Thoracic aorta (tissue), 2 donors: ENCODE measurements at places on chromosomes 6 and 20.

DNA sequence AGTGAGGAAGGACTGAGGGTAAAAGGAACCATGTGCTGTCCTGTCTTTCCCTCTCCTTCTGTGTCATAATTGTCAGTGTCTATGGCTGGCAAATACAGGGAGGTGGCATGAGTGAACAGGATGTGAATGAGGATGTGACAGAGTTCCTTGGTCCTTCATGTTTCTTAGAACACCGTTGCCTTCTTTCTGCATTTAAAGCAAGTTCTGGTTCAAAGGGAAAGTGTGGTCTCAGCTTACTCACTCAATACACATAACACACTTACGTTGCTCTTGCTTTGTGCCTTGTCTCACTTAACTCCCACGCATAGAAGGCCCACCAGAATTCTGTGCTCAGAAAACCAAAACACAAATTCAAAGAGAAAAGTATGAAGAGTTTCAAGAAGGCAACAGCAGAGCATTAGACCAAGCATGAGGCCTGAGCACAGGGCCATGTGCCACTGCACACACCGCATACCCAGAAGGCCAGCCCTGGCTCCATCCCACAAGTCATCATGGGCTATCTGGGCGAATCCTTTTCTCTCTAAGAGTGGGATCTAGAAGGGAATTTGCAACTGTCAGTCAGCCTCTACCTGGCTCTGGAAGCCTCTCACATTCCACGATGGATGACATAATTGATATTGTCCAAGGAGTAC lies 38.9 kb upstream of the SAYSD1 start:
- no peak overlapping the region for H3K27ac ChIP-seq
- H3K4me3 ChIP-seq = no peak overlapping the region
- no peak for DNase-seq
- no peaks in the 10 kb centered on the region for H3K27me3 ChIP-seq

DNA sequence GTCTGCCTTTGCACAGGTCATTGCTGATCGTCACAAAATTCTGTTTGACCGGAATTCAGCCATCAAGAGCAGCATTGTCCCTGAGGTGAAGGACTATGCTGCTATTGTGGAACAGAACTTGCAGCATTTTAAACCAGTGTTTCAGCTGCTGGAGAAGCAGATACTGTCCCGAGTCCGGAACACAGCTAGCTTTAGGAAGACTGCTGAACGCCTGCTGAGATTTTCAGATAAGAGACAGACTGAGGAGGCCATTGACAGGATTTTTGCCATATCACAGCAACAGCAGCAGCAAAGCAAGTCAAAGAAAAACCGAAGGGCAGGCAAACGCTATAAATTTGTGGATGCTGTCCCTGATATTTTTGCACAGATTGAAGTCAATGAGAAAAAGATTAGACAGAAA lies 24.6 kb upstream of the CALHM6 start:
- H3K27me3 ChIP-seq = no peaks in the 10 kb centered on the region
- no peak for DNase-seq
- peaks cover 14% of the 10 kb centered on the region for H3K4me1 ChIP-seq
- no peak overlapping the region for H3K4me3 ChIP-seq
- H3K27ac ChIP-seq = no peak overlapping the region

- no peaks in the 10 kb centered on the region for H3K36me3 ChIP-seq
- no peaks in the 10 kb centered on the region for H3K4me1 ChIP-seq
- H3K27me3 ChIP-seq = no peaks in the 10 kb centered on the region
- H3K27ac ChIP-seq = no peak overlapping the region
These were observed 137.5 kb downstream of the FOXA2 start for GRCh38 chr20:22446613-22447446.

- DNase-seq = no peak
- H3K4me1 ChIP-seq = peaks cover 51% of the 10 kb centered on the region
- no peaks in the 10 kb centered on the region for H3K27me3 ChIP-seq
These were observed 1.3 kb downstream of the VEGFA start for GRCh38 chr6:43771210-43771857.

GRCh38 chr20:9838035-9838377 lies 870 bp downstream of the PAK5 start:
- no peak for DNase-seq
- no peaks in the 10 kb centered on the region for H3K27me3 ChIP-seq
- H3K4me1 ChIP-seq = peaks cover 4% of the 10 kb centered on the region
- H3K4me3 ChIP-seq = peak overlapping the region; percentile 68

GRCh38 chr20:32226391-32226790 lies 18.7 kb downstream of the POFUT1 start:
- no peak overlapping the region for H3K27ac ChIP-seq
- peaks cover 24% of the 10 kb centered on the region for H3K36me3 ChIP-seq
- H3K27me3 ChIP-seq = no peaks in the 10 kb centered on the region
- no peak for DNase-seq

GRCh38 chr6:35722121-35722761 lies 14.6 kb upstream of the ARMC12 start:
- no peak overlapping the region for H3K4me3 ChIP-seq
- no peaks in the 10 kb centered on the region for H3K36me3 ChIP-seq
- peak overlapping the region; percentile 17 for H3K27ac ChIP-seq

DNA sequence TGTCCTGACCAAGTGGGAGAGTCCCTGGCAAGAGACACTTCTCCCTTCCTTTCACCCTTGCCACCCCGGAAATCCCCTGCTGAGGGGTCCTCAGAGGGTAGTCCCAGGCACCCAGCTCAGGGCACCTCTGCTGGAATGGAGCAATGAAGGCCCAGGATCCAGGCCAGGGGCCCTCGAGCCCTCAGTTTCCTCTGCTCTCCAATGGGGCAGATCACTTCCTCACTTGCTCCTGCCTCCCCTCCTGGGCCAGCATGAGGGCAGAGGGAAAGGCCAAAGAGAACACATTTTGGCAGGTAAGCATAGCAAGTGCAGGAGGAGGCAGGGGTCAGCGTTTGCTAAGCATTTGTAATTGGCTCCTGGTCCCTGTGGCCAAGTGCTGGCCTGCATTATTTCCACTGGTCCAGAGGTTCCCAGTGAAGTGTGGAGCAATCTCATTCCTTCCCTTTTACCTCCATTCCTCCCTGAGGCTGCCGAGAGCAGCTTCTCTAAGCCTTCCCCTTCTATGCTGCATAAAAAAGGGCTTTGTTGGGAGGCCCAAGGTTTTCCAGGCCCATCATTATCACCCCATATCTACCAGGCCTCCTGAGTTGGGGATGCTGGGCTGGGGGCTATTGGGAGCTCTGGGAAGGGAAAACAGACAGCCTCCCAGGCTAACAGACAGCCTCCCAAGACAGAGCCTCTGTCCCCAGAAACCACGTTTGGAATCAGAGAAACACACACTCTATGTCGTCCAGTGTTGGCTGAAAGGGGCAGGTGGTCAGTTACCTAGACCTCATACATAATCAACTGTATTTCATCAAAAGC lies 28.8 kb upstream of the VEGFA start:
- H3K27me3 ChIP-seq = no peaks in the 10 kb centered on the region
- DNase-seq = no peak
- no peak overlapping the region for H3K4me3 ChIP-seq
- no peaks in the 10 kb centered on the region for H3K36me3 ChIP-seq

DNA sequence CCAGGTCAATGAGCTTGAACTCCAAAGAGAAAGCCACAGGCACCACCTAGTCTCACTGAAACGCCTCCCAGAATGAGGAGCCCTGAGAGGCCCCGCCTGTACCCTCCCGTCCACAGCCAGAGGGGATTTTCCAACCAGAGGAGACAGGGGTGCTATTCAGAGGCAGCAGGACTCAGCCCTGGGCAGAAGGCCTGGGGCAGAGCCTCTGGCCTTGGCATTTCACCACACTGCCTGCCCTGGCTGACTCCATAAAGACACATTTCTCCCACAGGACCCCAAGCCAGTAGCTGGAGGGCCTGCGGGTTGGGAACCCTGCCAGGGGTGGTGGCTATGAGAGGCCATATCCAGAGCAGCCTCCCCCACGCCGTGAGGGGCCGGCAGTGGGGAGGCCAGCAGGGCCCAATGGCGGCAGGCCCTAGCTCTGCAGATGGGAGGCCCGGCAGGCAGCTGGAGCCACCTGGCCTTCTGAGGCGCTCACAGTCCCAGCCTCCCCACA lies 159.3 kb downstream of the PREX1 start:
- no peak overlapping the region for H3K4me3 ChIP-seq
- DNase-seq = no peak
- H3K27me3 ChIP-seq = no peaks in the 10 kb centered on the region
- H3K36me3 ChIP-seq = peaks cover 17% of the 10 kb centered on the region

DNA sequence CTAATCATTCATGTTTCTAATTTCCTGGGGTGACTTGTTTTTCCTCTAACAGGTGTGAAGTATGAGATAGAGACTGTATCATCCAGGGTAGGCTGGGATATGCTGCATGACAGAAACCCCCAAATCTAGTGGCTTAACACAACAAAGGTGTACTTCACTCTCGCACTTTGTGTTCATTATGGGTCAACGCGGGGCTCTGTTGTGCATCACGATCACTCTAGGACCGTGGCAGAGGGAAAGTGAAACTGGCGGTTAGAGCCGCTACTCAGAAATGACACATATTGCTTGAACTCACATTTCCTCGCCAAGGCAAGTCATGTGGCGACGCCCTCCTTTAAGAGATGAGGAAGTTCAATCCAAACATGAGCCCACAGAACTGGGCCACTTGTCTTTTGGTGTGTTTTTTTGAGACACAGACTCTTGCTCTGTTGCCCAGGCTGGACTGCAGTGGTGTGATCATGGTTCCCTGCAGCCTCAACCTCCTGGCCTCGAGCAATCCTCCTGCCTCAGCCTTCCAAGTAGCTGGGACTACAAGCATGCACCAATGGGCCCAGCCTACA lies 41.3 kb downstream of the PCNA start:
- peaks cover 9% of the 10 kb centered on the region for H3K4me1 ChIP-seq
- H3K27ac ChIP-seq = no peak overlapping the region
- no peaks in the 10 kb centered on the region for H3K27me3 ChIP-seq
- DNase-seq = peak; percentile 43

DNA sequence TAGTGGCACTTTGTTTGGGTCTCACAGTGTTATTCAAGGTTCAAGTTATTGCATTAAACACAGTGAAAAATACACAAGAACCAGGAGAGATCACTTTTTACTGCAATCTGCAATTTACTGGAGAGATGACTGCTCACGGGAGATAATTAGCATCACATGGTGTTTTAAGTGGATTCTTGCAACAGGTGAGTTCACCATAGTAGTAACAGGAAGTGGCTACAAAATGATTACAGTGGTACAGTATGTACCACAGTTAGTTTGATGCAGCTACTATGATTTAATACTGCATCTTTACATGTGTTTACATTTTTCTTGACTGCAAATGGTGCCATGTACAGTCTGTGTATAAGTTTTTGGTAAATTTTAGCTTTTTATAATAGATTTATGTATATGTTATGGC lies 96.5 kb upstream of the SCP2D1 start:
- no peak overlapping the region for H3K27ac ChIP-seq
- H3K4me3 ChIP-seq = no peak overlapping the region
- DNase-seq = no peak
- no peaks in the 10 kb centered on the region for H3K27me3 ChIP-seq
- H3K4me1 ChIP-seq = no peaks in the 10 kb centered on the region

DNA sequence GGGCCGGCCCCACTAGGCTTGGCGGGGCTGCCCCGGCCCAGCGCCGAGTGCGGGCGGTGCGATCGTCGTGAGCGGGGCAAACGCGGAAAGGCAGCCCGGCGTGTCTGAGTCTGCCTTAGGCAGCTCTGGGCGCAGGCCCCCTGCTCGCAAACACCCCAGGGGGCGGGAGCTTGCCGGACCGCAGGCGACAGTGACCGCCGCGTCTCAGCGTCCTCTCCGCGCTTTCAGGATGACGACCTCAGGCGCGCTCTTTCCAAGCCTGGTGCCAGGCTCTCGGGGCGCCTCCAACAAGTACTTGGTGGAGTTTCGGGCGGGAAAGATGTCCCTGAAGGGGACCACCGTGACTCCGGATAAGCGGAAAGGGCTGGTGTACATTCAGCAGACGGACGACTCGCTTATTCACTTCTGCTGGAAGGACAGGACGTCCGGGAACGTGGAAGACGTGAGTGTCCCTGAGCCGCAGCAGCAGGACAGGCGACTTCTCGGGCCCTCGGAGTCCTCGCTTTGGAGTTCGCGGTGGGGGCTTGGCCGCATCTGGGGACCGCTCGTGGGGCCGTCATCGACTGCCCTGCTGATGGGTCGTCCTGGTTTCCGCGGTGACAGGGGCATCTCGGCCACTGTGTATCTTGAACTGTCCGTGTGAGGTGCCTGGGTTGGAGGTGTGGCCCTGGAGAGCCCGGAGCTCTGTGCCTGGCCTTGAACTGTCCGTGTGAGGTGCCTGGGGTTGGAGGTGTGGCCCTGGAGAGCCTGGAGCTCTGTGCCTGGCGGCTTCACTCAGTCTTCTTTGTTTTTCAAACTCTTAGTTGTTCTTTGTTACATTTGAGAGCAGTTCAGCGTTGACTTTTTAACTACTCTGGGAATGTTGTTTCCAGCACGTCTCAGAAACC lies 786 bp downstream of the ADRM1 start:
- H3K4me1 ChIP-seq = peaks cover 29% of the 10 kb centered on the region
- H3K27me3 ChIP-seq = no peaks in the 10 kb centered on the region
- DNase-seq = no peak
- peaks cover 35% of the 10 kb centered on the region for H3K36me3 ChIP-seq

DNA sequence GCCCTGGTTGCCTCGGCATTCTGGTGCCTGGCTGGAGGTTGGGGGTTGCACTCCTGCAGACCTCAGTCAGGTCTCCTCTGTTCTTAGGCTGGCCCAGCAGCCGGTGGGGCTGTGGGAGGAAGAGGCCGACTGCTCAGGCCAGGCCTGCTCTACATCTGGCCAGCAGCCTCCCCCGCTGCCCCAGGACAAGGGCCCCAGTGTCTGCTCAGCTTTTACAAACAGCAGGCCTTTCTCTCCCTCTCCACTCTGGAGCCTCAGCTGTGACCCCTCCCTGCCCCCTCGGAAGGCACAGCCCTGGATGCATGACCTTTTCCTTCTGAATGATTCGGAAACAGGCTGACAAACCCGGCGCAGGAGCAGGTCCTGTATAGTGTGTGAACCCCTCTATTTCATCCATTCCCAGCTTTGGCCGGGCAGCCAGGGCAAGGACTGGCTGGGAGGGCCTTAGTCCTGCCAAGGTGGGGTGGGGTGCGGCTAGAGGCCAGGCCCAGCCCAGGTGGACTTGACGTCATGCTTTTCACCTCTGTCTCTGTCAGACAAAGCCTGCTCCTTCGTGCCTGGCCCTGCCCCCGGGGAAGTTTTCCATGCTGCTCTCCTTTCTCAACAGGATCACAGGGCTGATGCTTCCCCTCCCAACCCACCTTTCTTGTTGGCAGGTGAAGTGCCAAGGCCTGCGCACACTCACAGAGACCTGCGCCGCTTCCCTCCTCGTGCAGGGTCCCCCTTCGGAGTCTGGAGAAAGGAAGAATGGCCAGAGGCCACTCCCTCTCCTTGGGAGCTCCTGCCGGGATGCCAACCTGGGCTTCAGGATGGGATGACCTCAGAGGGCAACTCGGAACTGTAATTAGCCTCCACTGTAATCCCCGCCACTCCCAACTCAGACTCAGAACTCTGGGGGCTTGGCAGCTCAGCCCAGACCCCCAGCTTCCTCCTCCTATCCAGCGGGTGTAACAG lies 10.1 kb upstream of the ITPR3 start:
- no peaks in the 10 kb centered on the region for H3K27me3 ChIP-seq
- no peak for DNase-seq
- no peaks in the 10 kb centered on the region for H3K36me3 ChIP-seq
- no peak overlapping the region for H3K4me3 ChIP-seq
